ENCODE measurements at places on chromosomes 1 and 21.

DNA sequence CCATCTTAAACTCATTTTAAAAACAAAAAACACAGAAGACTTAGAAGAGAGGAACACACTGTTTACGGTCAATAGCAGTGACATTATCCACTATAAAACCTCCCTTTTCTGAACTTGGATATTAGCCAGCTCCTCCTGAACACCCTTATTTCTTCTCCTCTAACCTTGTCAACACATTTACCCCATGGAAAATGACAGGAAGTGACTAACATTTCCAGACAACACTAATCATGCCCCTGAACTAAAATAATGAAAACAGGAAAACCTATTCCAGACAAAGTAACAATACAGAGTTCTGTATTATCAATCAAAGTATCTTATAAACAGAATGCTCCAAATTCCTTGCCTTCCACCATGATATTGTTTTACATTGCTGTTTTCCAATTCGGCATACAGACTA is 45.3 kb downstream of the PALMD start:
- no peak for DNase-seq

DNA sequence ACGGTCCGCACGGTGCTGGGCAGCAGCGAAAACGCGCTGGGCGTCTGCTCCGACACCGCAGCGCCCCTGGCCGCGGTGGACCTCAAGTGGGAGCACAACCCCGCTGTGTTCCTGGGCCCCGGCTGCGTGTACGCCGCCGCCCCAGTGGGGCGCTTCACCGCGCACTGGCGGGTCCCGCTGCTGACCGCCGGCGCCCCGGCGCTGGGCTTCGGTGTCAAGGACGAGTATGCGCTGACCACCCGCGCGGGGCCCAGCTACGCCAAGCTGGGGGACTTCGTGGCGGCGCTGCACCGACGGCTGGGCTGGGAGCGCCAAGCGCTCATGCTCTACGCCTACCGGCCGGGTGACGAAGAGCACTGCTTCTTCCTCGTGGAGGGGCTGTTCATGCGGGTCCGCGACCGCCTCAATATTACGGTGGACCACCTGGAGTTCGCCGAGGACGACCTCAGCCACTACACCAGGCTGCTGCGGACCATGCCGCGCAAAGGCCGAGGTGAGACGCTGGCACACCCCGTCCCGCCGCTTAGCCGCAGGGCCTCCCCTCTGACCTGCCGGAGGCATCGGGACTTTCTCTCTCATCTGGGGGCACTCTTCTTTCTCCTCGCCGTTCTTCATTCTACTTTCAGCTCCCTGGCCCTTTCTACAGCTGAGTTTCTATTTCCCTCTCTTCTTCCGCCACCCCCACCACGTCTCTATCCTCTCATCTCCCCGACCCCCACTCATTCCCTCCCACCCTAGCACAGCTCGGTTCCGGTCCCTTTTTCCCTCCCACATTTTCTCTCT is 1.0 kb downstream of the NPR1 start:
- peak; percentile 31 for DNase-seq

GRCh38 chr21:26777166-26777565 is 68.0 kb downstream of the ADAMTS1 start:
- no peak for DNase-seq

DNA sequence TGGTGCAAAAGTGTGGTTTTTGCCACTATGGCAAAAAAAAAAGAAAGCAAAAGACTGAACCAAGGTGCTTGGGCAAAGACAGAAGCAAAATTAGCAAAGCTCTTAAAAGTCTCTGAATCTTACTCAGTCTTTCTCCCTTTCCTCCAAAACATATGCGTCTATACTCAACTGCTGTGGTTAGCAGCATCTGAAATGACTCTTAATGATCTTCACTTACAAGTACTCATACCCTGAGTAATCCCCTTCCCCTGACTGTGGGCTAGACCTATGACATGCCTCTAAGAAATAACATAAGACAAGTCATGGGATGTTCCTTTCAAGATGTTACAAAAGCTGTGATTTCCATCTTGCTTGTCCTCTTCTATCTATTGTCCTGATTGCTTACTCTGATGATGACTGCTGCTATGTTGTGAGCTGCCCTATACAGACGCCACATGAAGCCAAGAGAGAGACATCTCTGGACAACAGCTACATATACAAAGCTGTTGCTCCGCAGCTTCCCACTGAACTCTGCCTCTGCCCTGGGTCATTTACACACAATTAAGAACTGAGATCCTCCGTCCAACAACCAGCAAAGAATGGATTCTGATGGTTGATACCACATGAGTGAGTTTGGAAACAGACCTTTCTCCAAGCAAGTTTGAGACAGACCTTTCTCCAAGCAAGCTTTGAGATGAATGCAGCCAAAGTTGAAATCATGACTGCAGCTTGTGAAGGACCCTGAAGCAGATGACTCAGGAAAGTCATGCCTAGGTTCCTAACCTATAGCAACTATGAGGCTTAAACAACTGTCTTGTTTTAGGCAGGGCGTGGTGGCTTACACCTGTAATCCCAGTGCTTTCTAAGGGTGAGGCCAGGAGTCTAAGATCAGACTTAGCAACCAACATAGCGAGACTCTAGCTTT is 55.2 kb downstream of the PUM1 start:
- DNase-seq: no peak

DNA sequence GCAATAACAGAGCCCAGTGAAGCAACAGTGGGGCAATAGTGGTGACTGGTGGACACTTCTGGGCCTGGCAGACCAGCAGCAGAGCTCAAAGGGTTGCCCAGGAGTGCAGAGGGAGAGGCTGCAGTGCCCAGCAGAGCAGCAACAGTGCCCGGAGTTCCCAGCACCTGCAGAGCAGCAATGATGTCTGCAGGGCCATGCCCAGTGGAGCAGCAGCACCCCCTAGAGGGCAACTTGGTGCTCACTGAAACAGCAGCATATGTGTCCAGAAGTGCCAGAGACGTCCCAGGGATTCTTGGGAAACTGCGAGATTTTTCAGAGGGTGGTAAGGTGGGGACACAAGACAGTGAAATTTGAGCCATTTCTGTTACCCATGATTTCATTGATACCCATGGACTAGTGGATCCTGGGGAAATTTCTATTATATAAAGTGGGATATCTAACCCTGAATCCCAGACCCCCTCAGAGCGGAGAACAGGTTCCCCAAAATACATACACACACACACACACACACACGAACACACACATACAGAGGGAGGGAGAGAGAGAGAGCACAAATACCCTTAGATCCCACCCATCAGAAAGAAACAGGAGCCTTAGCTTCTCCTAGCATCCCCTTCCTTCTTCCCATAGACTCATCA is 156.9 kb upstream of the GJB5 start:
- DNase-seq: peak; percentile 50

GRCh38 chr21:15875286-15875685 is 145.5 kb downstream of the USP25 start:
- DNase-seq: no peak

GRCh38 chr1:109191377-109191776 is 22.3 kb upstream of the SARS1 start:
- no peak for DNase-seq

GRCh38 chr1:233042834-233043233 is 92.4 kb downstream of the NTPCR start:
- DNase-seq: no peak

- peak; percentile 28 for DNase-seq
Observed at GRCh38 chr1:56617141-56617540, 28.0 kb upstream of the PRKAA2 start.

DNA sequence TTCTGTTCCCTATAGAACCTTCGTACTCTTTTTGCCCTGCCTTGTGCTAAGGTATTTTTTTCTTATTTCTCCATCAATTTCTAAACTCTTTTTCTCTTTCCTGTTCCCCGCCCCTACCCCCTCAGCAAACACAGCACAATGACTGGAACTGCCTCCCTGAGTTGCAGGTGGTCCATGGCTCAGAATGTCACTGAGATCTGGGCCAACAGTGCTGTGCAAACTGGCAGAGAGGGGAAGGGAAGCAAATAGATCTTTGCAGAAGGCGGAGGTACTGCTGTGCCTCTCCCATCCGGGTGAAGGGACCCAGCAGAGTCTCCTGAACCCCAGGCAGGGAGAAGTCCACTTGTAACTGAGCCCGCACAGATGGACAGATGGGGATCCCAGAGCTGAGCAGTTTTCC is 32.6 kb upstream of the A3GALT2 start:
- no peak for DNase-seq

GRCh38 chr1:76782809-76783208 is 84.5 kb upstream of the ST6GALNAC5 start:
- peak; percentile 94 for DNase-seq

GRCh38 chr1:118960026-118960561 is 28.0 kb downstream of the TBX15 start:
- no peak for DNase-seq

- peak; percentile 95 for DNase-seq
Observed at GRCh38 chr1:41739061-41739955, 179.4 kb downstream of the HIVEP3 start.

GRCh38 chr1:54331843-54332463 is 74.2 kb downstream of the SSBP3 start:
- no peak for DNase-seq

DNA sequence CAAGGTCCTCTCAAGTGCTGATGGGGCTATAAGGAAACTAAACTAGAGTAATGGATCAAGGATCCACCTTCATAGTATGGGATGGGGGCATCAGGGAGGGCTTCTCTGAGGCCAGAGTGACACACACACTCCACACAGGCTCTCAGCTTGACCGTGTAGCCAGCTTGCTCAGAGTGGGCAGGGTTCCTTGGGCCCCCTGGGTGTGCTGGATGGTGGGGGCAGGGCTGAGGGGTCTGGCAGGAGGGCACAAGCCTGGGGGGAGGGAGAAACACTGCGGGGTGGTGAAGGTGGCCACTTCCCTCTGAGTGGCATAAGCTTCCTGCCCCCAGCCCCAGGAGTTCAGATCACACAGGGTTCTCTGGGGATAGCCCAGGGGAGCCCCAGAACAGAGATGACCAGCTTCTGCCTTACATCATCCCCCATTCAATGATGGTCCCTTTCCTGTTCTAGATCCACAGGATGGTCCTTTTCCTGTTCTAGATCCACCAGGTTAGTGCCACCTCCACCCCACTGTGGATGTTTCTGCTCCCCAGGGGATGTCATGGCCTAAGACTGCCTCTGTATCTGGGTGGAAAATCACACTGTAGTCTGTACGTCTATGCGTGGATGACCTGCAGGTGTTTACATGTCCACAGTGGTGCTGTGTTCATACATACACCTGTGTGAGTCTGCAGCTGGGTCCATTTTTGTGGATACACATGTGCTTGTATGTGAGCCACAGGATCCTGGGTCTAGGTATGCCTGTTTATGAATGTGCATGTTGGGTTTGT is 525.0 kb downstream of the PTPRU start:
- no peak for DNase-seq

DNA sequence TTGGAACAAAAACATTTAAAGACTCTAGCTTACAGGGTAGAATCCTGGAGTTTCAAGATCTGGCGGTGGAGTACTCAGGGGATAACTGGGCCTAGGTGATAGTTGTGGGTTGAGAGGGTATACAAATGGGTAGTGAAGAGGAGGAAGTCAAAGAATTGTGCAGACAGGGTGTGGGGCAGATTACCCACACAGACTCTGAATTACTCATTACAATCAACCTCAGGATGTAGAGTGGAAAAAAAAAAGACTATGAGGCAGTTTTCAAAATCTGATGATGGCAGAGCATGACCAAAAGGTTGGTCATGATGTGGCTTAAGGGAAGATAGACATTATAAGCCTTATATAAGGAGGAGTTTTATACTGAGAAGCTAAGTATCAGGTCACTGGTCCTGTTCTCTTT is 44.1 kb upstream of the GLIS1 start:
- DNase-seq: no peak

DNA sequence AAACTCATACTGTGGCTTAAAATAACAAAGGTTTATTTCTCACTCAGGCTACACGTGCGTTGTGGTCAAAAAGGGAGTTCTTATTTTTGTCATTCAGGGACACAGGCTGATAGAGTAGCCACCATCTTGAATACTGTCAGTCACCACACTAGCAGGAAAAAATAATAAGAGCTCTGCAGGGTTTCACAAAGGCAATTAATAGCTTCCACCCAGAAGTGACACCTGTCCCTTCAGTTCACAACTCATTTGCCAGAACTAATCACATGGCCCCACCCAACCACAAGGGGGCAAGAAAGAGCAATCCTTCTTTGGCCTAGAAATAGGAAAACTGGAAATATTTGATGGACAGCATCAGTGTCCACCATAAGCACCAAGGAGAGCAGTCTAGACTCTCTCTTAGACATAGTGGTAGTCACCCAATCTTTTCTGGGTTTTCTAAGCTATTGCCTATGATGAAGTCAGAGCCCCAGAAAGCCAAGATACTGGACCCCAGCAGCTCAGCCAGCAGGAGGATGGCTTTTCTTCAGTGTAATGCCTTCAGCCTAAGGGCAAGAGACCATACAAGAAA is 8.2 kb downstream of the HAPLN2 start:
- DNase-seq: peak; percentile 63

DNA sequence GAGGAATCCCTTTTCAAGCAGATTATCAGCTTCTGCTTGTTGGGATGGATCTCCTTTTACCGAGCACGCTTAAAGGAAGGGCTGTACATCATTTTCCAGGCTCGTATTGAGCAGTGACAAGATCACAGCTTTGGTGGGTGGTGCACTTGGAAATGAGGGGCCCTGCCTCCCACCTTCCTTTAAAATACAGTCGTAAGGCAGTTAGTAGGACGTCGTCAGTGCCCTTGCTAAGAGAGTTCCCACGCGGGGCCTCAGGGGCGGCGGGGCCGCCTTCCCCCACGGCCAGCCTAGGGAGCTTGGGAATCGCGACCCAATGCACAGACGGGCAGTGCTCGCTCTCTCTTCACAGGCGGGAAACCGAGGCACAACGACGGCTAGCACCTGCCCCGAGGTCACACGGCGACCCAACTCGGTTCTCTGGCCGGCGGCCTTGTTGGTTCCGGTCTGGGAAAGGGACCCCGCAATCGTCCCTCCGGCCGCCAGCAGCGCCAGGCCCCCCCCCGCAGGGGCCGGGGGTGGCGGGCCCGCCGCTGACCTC is 58.6 kb downstream of the H3-3A start:
- no peak for DNase-seq

GRCh38 chr1:239952348-239953308 is 139.1 kb upstream of the FMN2 start:
- peak; percentile 17 for DNase-seq

GRCh38 chr1:234395297-234395696 is 22.0 kb downstream of the COA6 start:
- no peak for DNase-seq

DNA sequence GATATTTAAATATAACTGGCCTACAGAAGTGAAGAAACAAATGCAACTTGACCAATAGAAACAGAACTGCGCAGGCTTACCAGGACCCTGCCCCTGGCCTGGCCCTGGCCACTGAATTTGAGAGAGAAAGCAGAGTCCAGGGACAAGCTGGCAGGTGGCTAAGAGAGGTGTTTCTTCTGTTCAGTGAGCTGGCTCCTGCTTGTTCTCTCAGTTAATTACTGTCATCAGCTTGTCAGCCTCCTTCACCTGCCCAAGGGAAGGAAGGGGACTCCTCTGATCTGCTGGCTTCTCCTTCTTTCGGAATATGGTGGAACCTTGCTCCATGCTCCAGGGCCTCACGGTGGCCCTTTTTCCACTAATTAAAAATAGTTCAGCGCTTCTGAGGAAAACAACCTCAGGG is 388.4 kb downstream of the DISC1 start:
- DNase-seq: no peak

- DNase-seq: no peak
Observed at GRCh38 chr1:74674278-74675048, 871 bp upstream of the ERICH3 start.

- DNase-seq: peak; percentile 79
Observed at GRCh38 chr1:94329986-94330385, 88.2 kb upstream of the ABCD3 start.

All from adipocyte (in vitro differentiated cells).